ENCODE measurements at places on chromosomes 16 and 17.

- peaks cover 10% of the 10 kb centered on the region for H3K36me3 ChIP-seq
- no peaks in the 10 kb centered on the region for H3K4me1 ChIP-seq
- DNase-seq = no peak
- H3K27ac ChIP-seq = no peak overlapping the region
Measured at GRCh38 chr16:71648921-71649320, 22.9 kb downstream of the MARVELD3 start.

GRCh38 chr16:83935005-83935857, 17.8 kb upstream of the OSGIN1 start:
- no peak for DNase-seq
- H3K4me1 ChIP-seq = peaks cover 7% of the 10 kb centered on the region
- H3K27me3 ChIP-seq = peaks cover 2% of the 10 kb centered on the region
- H3K36me3 ChIP-seq = no peaks in the 10 kb centered on the region
- no peak overlapping the region for H3K4me3 ChIP-seq
- H3K27ac ChIP-seq = no peak overlapping the region

GRCh38 chr16:55088098-55088497, 157.4 kb downstream of the IRX5 start:
- H3K27me3 ChIP-seq = no peaks in the 10 kb centered on the region
- DNase-seq = no peak
- no peaks in the 10 kb centered on the region for H3K4me1 ChIP-seq
- H3K4me3 ChIP-seq = no peak overlapping the region
- no peak overlapping the region for H3K27ac ChIP-seq

DNA sequence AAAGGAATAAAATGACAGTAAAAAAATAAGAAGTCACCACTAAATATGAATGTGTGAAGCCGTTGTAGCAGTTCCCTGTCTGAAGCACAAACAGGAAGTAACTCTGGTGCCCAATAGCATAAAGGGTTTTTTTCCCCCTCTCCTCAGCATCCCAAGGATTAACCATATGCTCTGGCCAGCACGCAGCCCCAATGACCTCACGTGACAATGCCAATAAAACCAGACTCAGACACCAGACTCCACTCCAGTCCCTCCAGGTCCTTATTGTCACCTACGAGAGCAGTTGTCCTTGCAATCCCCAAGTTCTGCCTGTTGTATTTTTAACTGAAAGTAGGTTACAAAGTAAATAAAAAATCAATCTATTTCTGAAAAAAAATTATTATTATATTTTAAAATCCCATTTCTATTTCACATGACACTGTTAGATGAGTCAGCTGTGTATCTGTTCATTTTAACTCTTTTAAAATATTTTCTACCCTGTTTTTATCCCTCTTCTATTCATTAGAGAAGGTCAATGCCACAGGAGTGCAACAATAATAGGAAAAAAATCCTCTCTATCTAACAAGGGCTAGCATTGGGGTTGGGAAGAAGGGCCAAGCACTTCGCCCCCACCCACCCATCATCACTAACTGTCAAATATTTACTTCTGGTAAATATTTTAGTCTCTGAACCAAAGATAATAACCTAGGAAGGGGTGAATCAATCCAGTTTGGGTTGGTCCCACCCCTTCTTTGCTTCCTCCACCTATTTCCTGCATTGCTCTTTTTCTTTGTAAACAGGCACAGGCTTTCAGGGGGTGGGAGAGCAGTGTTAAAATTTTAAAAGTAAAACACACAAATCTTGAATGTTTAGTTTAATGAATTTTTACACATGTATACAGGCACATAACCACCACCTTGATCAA, 6.6 kb downstream of the PRAC1 start:
- H3K36me3 ChIP-seq = no peaks in the 10 kb centered on the region
- H3K27me3 ChIP-seq = peaks cover 77% of the 10 kb centered on the region
- no peak overlapping the region for H3K4me3 ChIP-seq
- no peak overlapping the region for H3K27ac ChIP-seq

DNA sequence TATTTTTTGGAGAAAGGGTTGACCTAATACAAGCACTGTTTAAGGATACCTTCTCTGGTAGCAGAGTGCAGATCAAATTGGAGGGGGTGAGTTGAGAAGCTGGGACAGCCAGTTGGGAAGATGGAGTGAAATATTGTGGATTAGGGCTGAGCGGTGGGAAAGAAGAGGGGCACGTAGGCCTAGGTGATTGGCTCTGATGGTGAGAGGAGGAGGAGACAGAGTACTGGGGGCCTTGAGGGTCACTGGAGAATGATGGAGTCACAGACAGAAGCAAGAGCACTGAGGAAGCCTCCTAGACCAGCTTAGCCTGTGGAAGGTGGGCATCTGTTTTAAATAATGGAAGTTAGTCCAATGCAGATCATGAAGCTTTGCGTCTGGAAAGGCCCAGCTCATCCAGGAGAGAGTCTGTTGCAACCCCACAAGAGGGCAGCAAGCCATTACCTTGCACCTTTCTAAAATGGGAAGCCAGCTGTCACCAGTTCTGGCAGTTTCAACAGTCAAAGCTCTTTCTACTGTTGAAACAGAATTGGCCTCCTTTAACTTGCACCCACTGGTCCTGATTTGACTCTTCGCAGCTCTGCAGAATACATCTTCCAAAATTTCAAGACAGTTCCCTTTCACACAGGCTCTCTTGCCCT, 11.8 kb downstream of the SLC9A5 start:
- no peaks in the 10 kb centered on the region for H3K4me1 ChIP-seq
- no peak for DNase-seq
- H3K27me3 ChIP-seq = no peaks in the 10 kb centered on the region

GRCh38 chr17:28252436-28252835, 66.6 kb upstream of the TMEM97 start:
- no peak overlapping the region for H3K27ac ChIP-seq
- peak; percentile 48 for DNase-seq
- no peaks in the 10 kb centered on the region for H3K36me3 ChIP-seq
- no peak overlapping the region for H3K4me3 ChIP-seq
- peaks cover 23% of the 10 kb centered on the region for H3K27me3 ChIP-seq

DNA sequence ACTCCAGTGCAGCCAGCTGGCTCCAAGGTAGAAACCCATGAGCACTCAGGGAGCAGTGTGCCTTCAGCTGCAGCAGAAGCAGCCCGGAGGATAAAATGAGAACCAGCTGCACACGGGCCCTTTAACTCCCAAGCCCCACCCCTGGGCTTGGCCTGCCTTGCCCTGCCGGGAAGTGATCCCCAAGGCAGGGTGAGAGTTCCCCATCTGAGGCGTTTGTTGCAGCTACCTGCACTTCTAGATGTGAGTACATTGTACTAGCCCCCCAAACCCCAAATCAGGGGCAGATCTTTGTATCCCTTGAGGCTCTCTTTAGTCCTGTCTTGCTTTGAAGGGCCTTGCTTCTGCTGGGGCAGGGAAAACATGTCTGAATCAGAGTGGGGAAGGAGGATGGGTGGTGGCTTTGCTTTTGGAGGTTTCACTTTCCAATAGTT, at the start of gene MVP:
MVP (plus strand) TSS at position 192 of the 431 bp plus-strand sequence. CDS start 10,088 bp downstream, outside the sequence.
- peaks cover 4% of the 10 kb centered on the region for H3K36me3 ChIP-seq
- peak within 1 kb of the TSS; percentile 85 for H3K4me3 ChIP-seq
- H3K27me3 ChIP-seq = no peaks in the 10 kb centered on the region
- DNase-seq = no peak
- H3K4me1 ChIP-seq = peaks cover 56% of the 10 kb centered on the region

GRCh38 chr17:79048826-79049755, 25.1 kb downstream of the C1QTNF1 start:
- no peak overlapping the region for H3K4me3 ChIP-seq
- no peaks in the 10 kb centered on the region for H3K36me3 ChIP-seq
